NCI-H2081 (cell line): ENCODE measurements at places on chromosomes 1 and 21.

- no peak for DNase-seq
Observed at GRCh38 chr1:203706444-203706843, 58.5 kb upstream of the LAX1 start.

- DNase-seq = no peak
Observed at GRCh38 chr1:169565335-169566271, 20.7 kb downstream of the F5 start.

DNA sequence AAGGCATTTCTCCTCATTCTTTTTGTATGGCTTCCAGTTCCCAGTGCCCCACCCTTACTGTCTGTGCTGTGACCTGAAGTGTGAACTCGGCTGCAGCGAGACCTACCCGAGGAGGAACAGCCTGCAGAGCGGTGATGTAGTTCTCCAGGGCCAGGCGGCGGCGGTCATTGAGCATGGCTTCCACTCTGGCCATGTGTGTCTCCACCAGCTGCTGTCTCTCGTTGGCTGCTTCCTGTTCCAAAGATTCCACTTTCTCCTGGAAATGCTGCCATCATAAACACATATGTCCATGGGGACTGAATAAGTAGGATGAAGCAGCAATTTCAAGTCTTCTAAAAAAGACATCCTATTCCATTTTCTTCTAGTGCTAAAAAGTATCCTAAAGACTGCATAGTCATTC lies 195.6 kb downstream of the APP start:
- DNase-seq = no peak

GRCh38 chr1:36155408-36156328 lies at the start of gene MAP7D1:
Gene MAP7D1, plus strand, starts transcription at chr1:36156160. Its CDS starts 258 bp downstream, at chr1:36156418.
- peak; percentile 81 for DNase-seq

DNA sequence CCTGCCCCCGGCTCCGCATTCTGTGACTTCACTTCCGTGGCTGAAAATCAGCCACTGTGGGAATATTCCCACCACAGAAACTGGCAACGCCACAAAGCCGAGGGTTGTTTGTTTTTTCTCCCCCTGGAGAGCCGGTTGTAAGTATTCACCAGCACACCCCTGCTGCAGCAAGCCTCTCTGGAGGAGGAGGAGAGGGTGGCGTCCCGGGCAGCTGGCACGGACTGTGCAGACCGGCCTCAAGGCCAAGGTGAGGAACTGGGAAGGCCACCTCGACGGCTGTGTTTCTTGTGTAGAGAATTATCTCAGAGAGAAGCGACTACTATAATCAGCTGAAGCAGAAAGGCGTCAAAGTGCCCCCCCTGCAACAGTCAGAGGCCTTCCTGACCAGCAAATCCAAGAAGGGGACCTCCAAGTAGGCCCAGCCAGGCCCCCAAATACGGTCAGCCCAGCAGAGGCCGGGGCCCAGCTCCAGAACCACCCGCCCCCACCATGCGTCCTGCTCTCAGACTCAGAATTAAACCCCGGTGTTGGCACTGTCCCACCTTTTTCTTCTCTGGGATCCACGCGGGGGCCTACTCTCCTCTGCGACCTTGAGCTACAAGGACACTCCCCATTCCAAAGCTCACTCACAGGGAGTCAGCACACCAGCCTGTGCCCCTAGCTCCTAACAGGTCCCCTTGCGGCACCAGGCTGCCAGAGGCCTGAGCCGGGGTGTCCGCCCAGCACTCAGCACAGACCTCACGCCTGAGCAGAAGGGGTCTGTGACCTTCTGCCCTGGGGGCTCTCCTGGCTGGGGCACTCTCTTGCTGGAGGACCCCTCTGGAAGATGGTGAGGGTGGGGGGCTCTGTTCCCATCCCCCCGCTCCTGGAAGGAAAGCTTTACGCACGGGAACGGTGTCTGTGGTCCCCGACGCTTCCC lies 1.2 kb upstream of the SMIM1 start:
- DNase-seq = no peak

DNA sequence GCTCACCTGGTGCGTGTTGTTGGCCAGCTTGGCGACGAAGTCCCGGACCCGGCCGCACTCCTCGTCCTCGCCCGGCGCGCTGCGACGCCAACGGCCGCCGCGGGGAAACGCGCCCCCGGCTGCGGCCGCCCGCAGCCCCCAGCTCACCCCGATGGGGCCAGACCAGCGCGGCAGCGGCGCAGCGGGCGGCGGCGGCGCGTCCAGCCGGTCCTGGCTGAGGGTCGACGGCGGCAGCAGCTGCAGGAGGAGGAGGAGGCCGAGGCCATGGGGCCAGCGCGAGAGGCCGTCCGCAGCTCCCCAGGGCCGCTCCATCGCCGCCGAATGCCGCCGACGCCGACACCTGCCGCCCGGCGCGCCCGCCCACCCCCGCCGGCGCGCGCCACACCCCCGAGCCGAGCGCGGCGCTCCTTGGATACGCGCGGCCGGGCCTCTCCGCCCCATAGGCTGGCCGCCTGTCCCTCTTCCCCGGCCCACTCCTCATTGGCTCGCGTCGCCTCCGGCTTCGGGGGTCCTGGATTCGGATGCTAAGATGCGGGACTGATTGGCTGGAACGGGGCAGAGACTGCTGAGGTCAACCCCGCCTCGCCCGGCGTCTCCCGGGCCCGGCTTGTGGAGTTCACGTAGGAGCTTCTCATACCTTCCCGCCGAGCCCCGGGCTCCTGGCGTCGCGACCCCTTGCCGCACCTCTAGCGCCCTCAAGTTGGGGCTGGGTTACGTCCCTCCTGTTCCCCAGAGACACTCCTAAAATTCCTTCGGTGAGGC lies at the start of gene SORT1:
SORT1 (minus strand) TSS at position 338 of the 762 bp plus-strand sequence; CDS start at position 312, 26 bp downstream.
- peak; percentile 92 for DNase-seq
